Stimulated activated CD8-positive, alpha-beta memory T cell treated with anti-CD3 and anti-CD28 coated beads, Interleukin-12 subunit alpha, Interleukin-12 subunit beta, amount 100 ng/mL, for 4 hours (primary cell): ENCODE measurements at places on chromosomes 7 and 10.

GRCh38 chr7:152382244-152382643, 53.6 kb downstream of the KMT2C start:
- DNase-seq = no peak

DNA sequence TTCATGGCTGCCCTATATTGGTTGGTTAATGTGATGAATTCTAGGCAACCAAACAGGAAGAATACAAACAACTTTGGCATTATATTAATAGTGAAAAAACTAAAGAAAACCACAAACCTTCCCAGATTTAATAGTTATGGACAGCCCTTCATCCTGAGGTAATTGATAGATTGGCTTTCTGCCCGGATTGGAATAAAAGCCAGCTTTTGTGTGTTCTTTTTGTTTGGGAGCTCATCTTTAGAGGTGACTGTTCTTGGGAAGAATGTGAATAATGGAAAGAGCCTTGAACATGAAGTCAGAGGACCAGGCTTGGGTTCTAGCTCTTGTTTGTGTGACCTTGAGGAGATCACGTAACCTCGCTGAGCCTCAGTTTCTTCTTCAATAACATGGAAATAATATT, 92.3 kb downstream of the VTI1A start:
- no peak for DNase-seq

DNA sequence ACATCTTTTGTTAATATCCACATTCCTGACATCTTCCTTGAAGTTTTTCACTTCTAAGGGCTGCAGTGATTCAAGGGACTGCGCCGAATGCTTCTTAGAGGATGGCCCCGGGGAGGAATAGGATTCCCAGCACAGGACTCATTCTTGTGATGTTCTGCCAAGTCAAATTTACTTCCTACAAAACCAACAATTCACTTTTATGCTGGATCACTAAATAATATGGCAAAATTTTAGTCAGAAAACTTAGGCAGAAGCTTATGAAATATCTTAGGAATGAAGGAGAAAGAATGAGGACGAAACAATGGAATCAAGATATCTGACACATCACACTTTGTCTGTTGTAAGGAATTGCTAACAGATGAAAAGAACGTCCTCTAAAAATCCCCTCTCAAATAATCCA, 151.5 kb downstream of the JAZF1 start:
- DNase-seq = no peak

GRCh38 chr7:130611218-130611617, 57.3 kb downstream of the COPG2 start:
- DNase-seq = no peak

GRCh38 chr10:74103560-74104258, 46.9 kb downstream of the AP3M1 start:
- no peak for DNase-seq

DNA sequence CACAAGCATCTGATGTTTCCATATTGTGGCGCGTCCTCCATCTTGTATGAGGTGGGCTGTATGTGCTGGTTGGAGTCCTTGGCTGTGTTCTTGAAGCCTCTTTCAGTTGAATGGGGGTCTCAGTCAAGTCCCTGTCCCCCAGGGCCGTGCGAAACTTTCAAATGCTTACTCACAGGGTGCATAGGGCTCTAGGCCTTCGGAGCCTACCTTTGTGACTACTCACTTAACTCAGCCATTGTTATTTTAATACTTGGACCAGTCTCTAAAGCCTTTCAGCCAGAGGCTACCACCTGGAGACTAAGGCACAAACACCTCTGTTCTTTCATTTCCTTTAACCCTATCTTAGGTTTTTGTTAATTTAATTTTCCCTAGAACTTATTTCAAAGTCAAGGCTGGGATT, 785.9 kb downstream of the GATA3 start:
- no peak for DNase-seq

GRCh38 chr7:84697506-84697905, 489.4 kb downstream of the SEMA3D start:
- no peak for DNase-seq

GRCh38 chr10:102718220-102718619, 3.8 kb downstream of the SFXN2 start:
- DNase-seq = no peak

DNA sequence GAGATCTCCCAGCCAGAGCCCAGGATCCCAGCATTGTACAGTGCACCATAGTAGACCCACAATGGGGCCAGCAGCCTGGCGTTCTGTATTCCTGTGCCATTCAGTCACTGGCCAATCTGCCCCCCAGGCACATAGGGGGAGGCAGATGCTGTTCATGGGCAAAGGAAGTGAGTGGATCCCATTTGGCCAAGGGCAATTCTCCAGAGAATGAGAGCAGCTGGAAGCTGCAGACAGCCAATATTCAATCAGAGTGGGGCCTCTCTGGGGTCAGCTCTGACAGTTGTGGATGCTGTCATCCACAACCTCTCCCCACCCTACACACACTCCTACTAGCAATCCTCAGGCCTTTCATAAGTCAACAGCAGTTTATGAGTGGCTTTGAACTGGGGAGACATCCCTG, 17.5 kb downstream of the STEAP1B start:
- no peak for DNase-seq

DNA sequence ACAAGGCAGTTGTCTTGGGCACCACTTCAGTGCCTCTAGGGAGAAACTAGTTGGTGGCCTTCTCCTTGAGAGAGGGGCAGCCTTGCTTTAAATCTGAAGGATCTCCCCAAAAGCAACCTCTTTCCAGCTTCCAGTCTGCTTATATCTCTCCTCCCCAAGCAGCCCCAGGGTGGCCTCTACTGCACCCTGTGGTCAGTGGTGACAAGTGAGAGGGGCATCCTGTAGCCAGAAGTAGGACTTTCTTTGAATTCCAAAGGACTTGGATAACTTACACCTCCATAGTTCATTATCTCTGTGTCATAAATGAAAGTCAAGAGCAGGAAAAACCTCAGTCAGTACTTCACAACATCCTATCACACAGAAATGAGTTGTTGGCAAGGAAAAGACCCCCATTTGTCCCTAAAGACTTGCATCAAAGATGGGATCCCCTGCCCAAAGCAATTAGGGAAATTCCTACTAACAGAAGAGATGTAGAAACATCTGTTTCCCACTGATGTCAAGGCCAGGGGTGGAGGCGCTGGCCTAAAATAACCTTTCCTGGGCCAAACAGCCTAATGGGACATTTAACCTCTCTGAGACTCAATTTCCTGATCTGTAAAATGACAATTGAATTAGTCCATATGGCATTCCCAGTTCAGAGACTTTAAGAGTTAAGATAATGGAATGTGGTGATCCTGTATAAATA, 44.0 kb upstream of the ANKRD1 start:
- no peak for DNase-seq

- no peak for DNase-seq
Observed at GRCh38 chr7:664997-665735, 61.3 kb upstream of the DNAAF5 start.

DNA sequence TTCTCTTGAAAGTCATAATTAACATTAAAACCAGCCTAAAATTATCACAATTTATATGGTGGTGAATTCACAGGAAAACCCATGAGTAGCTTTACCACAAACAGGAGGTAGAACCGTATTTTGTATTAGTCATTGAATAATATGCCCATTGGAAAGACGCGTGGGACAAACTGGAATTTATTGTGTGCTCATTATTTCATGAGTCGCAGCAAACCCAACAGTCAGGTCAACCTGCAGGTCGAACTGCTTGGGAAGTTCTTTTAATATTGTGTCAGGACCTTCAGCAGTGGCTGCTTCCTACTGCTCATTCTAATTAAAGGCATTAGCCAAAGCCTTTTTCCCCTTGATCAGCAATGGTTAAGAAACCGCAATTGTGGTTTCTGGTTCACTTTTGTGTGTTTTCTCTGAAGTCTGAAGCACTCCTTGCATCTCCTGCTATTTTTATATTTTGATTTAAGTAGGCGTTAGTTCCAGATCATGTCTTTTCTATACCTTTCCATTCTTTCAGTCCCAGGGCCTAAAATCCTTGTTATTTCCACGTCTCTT, 100.1 kb downstream of the RAB11FIP2 start:
- DNase-seq = no peak

- no peak for DNase-seq
Observed at GRCh38 chr10:131777921-131778320, 122.9 kb upstream of the PPP2R2D start.

DNA sequence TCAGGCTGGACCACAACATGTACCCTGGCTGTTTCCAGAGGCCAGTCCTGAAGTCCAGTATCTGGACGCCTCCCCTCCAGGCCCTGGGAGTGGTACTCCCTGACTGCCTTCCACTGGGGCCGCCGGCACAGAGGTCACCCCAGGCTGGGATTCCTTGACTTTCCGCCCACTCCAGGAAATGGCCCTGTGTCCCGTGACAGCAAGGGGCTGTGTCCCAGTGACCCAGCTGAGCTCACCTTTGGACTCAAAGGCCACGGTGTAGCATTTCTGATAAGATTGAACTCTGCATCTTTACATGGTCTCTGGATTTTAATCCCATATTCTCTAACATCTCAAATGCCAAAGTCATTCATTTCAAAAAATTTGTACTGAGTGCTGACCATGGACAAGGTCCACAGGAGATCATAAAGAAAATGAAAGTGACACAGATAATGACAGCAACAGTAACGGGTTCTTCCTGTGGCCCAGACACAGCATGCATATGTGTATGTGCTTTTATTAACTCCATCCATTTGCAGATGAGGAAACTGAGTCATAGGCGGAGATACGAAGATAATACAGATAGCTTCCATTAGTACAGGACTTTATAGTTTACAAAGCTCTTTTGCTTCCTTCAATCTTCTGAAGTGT, 5.4 kb downstream of the ADAMTS14 start:
- no peak for DNase-seq

GRCh38 chr7:93958216-93958615, 36.7 kb downstream of the GNG11 start:
- DNase-seq = no peak

GRCh38 chr7:43143918-43144589, 31.6 kb downstream of the HECW1 start:
- no peak for DNase-seq

- no peak for DNase-seq
Observed at GRCh38 chr10:88725798-88726197, 19.7 kb downstream of the LIPK start.
